ENCODE measurements at places on chromosomes 2 and 18. TPM values are rescaled to one million over a fixed set of nuclear protein-coding genes. Genes with fewer than 3 reads are reported as not detected.

DNA sequence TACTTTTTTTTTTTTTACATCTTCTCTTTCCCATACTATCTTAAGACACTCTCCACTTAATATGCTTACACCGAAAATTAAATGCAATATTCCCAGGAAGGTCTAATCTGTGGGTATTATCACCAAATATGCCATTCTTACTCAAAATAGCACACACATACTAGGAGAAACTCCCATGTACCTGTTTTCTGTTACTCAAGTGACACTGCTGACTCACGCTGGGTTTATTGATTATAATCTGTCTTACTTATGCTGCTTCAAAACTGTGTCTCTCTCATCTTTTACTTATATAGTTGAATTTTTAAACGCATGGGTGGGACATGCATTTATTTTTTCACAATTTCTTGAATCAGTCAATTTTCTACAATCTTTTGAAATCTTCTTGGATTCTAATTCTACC is 29.9 kb downstream of the MRPL19 start:
- DNase-seq, result no peak

The INHBB gene
- not detected for total RNA-seq

The LCT gene
- 0.22 TPM for total RNA-seq

The GALR1 gene
- total RNA-seq, result not detected

The DCDC2C gene
- total RNA-seq, result not detected

The CEBPZOS gene
- total RNA-seq, result 45.4 TPM

DNA sequence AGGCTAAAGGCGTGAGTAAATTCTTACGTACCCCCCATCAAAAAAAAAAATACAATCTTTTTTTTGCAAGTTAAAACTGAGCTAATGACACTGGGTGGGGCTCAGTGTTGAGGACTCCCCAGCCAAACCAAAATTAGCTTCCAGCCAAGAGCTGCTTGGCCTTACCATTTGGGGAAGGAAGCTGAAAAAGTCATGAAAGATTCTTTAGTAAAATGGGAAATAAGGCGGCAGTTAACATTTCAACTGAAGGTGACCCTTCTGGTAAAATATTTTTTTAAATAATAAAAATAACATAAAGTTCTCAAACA is 16.4 kb downstream of the SMAD7 start:
- no peak for DNase-seq

The SLC8A1 gene
- 0.22 TPM for total RNA-seq

The NFU1 gene
- 32.7 TPM for total RNA-seq

- DNase-seq, result peak; percentile 37
Measured at GRCh38 chr2:219171231-219171651, 1.4 kb upstream of the SLC23A3 start.

The MBD5 gene
- total RNA-seq, result 54.1 TPM

DNA sequence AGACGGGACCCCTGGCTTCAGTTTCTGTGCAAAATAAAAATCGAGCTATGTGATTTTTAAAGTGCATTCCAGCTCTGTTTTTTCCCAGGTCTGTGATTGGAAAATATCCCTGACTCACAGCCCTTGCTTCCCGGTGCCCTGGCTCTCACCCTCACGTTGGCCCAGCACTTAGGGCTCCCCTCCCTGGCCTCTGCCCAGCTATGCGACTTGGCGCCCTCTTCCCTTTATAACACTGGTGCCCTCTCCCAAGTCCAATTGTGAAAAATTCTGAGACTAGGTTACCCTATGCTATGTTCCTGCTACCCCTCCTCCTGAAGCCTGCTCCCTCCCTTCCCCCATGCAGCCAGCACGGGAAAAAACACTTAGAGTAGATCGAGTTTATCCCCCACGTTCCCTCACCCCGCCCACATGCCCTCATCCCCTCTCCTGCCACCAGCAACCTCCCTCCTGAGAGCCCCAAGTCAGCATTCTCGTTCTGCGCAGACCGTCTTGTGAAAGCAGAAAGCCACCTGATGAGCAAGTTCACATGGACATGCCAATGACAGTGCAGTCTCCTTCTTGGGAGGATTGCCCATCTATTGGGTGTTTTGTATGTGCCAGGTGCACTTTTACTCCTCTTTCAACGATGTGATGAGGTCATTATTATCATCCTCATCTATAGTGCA is 228.8 kb downstream of the VAPA start:
- DNase-seq, result no peak

DNA sequence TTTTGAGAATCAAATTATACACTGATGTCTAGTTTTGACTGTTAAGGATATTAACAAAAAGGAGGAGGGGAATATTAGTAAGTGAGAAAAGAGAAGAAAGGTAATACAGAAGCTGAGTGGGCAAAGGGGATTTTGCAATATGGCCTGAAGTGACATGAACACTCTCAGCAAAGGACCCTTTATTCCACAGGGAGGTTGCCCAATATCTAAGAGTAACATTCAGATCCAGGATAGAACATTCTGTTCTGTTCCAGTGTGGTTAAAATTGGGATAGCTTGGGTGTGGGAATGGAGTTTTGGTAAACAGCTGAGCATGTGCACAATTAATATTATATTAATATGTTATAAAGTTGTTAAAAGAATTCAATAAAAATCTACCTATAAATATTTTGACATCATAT is 120.1 kb downstream of the ZNF385B start:
- no peak for DNase-seq

DNA sequence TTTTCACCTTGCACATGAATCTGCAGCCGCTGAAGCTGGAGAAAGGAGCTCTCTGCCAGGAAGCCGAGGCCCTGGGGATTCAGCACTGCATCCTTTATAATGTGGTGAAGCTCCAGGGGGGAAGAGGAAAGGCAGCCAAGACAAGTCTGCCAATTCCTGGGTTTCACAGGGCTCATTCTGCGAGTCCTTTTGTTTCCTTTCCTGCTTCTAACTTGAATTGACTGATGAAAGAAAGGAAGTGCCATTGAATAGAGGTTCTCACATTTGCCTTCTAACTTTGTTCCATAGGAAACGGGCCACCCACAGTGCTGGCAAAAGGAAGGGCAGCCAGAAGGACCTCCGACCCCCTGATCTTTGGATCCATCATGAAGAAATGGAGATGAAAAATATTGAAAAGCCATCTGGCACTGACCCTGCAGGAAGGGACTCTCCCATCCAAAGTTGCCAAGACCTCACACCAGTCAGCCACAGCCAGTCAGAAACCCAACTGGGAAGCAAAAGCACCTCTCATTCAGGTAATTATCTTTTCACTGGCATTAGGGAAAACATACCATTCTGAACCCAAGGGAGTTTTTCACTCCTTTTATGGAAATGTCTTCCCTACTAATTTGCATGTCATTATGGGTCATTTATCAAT is 765.4 kb downstream of the MBD2 start:
- no peak for DNase-seq

DNA sequence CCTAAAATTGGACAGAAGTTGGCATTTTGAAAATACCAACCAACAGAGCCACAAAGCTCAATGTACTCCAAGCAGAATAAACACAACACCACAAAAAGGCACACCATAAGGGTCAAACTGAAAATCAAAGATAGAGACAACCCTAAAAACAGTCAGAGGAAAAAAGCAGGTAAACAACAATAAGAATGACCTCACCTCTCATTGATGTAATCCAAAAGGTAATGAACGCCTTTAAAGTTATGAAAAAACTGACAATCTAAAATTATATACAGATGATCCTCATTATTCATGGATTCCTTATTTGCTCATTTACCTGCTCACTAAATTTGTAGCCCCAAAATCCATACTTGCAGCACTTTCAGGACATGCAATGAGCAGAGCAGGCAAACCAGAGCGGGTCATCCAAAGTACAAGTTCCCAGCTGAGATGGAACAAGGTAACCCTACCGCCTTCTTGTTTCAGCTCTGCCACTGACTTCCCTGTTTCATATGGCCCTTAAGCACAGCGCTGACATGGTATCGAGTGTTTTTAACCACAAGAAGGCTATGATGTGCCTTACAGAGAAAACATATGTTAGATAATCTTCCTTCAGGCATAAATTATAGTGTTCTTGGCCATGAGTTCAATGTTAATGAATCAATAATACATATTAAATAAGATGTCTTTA is 17.0 kb downstream of the RTN4 start:
- peak; percentile 25 for DNase-seq

Data from naive thymus-derived CD8-positive, alpha-beta T cell (primary cell).